ENCODE measurements at places on chromosomes 2 and 18. TPM values are rescaled to one million over a fixed set of nuclear protein-coding genes. Genes with fewer than 3 reads are reported as not detected.

Gene CNTNAP5
- total RNA-seq: 41.0 TPM

Gene TEX44
- not detected for total RNA-seq

Gene RIT2
- 21.8 TPM for total RNA-seq

Gene ARHGAP28
- total RNA-seq: 21.2 TPM

Gene EMILIN1
- total RNA-seq: 4.5 TPM

Gene FAHD2B
- 4.5 TPM for total RNA-seq

Gene ACVR2A
- total RNA-seq: 125 TPM

Gene GALNT13
- total RNA-seq: 28.4 TPM

Gene NCK2
- 86.1 TPM for total RNA-seq

Gene IL36A
- total RNA-seq: not detected

Gene LPIN1
- 26.7 TPM for total RNA-seq

Gene SLC14A1
- total RNA-seq: 4.1 TPM

Gene IRS1
- 13.9 TPM for total RNA-seq

Measured in occipital lobe (tissue), 3 donors.